ENCODE measurements at places on chromosomes 7 and 10. TPM values are rescaled to one million over a fixed set of nuclear protein-coding genes. Genes with fewer than 3 reads are reported as not detected.
A peak's percentile ranks its signal among the peaks of the same experiment; 100 is the strongest.

UNCX gene
- not detected for polyA plus RNA-seq

NUTM2A gene
- polyA plus RNA-seq: not detected

OPN1SW gene
- not detected for polyA plus RNA-seq

PALD1 gene
- polyA plus RNA-seq: 2.2 TPM

TRPV5 gene
- polyA plus RNA-seq: not detected

DNA sequence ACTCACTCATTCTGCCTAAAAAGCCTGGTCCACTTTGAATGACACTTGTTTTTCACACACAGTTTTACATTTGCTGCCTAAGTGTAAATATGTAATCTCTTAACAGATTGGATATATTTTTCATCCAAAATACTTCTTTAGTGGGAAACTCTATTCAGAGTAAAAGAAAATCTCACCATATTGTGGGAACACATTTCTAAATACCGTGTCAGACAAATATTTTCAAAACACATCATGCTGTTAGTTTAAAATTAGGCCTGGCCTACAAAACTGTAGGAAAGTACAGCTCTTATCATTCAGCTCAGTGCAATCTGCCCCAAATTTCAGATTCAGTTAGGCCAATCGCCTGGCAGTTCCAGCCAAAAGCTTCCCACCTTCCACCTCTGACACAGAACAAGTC is 849.8 kb downstream of the NXPH1 start:
- no peak for DNase-seq

- DNase-seq: no peak
These were observed 509.6 kb upstream of the POM121L12 start for GRCh38 chr7:52525772-52526341.

DNA sequence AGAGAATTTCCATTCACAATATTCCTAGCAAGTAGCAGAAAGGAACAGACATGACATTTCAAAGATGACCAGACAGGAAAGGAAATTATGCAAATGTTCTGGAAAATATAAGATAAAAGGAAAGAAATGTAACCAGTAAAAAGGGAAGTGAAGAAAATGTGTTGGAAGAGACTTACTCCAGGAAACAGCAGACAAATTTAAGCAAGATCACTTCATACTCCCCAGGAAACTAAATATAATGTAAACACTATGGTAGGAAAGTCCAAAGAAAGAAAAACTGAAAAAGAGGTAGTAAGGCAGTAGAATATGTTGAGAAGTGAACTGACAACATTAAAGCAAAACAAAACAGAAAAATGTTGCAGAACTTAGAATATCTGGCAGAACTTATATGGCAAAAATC is 6.4 kb upstream of the ST8SIA6 start:
- no peak for DNase-seq

- no peak for DNase-seq
These were observed 118.2 kb upstream of the FAM133B start for GRCh38 chr7:92708111-92709042.

GRCh38 chr10:44300666-44301649 is 83.9 kb downstream of the CXCL12 start:
- no peak for DNase-seq

DNA sequence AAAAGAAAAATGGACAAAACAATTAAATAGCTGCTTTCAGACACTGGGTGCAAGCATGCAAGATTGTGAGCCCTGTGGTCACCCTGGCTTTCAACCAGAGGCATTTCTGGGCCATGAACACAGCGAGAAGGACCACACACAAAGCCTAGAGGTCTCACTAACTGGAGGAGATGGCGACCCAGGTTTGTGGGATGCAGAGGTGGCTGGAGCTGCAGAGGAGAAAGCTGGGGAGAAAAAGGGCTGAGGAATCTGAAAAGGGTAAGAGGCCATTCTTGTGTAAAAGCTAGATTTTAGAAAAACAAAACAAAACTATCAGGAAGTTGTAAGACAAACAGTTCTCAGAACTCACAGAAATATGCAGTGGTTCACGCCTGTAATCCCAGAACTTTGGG is 30.1 kb upstream of the PTPRN2 start:
- DNase-seq: no peak

GRCh38 chr10:65413001-65413400 is 1512.8 kb upstream of the LRRTM3 start:
- DNase-seq: no peak

DNA sequence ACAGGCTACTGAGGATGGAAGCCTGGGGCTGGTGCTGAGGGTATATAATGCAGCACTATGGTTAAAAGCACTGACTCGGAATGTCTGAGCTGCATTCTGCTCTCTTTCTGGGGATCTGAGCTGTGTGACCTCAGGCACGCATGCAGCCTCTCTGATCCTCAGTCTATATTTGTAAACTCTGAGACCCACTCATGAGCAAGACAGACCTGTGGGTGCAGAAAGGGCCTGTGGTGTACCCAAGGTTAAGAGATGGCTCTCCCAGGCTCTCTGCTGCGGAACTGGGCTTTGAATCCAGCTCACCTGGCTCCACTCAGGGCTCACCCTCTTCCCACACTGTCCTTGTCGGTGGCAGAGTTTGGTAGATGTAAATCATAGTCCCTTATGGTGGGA is 89.9 kb downstream of the CHST15 start:
- DNase-seq: no peak

GRCh38 chr7:131342864-131343442 is 15.3 kb downstream of the MKLN1 start:
- DNase-seq: no peak

GRCh38 chr7:66142334-66142733 is 27.7 kb downstream of the CRCP start:
- no peak for DNase-seq

DNA sequence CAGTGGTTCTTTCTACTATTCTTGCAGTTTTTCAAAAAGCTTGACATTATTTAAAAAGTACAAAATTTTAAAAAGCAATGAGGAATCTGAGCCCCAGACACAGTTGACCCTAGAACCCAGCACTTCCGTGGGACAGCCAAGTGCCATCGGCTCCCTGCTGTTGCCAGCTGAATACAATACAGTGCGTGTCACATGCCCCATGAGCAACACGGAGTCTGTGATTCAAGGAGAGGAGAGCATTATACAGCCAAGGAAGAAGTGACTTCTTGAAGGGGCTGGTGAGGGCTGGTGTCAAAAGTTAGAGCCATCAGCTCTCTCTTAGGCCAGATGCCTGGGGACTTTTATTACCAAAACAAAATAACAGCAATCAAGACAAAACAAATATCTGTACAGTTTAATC is 123.0 kb upstream of the FGFR2 start:
- DNase-seq: no peak

GRCh38 chr10:90865401-90865800 is 6.4 kb upstream of the RPP30 start:
- no peak for DNase-seq

DNA sequence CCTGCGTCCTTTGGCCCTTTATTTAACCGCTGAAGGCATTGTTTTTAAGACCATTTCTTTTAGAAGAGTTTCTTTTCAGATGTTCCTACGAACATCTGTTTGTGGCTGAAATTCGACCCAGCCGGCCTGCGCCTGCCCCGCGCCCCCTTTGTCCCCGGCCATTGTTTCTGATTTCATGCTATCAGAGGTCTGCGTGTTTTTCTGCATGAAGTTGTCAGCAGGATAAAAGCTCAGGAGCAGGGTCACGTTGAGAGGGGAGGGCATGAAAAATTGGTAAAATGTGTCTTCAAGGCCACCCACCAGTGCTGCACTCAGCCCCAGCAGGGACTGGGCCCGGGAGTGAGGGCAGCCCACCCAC is 43.1 kb downstream of the NKX6-2 start:
- no peak for DNase-seq

DNA sequence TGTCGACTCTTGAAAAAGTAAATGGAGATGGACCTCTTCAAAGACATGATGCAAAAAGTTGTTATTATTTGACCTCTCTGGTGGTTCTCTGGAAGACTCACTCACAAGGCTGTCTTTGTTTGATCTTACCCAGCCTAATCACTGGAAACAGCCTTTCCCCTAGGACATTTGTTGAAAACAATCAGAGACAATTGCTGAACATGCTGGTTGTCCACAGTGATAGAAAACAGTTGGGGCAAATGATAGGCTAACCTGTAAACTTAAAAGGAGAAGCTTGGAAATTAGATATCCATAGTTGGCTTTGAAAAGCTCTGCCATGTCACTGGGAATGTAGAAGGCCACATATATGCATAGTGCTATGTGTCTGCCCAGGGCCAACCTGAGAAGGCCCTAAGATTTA is 22.9 kb upstream of the TES start:
- no peak for DNase-seq

DNA sequence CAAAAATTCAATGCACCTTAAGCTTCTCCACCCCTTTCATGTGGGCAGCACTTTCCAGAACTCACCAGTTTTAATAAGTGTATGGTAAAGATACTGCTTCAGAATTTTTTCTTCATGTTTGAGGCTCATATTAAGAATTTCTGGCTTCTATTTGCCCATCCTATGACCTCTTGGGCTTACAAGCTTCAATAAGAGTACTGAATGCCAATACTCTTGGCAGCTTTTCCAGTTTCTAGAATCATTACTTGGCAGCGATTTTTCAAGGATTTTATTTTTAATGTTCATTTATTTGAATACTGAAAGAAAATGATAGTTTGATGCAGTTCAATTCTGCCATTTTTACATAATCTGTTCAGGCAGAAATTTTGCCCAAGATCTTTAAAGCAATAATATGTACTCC is 242.1 kb upstream of the KCND2 start:
- DNase-seq: no peak

GRCh38 chr10:101062232-101063049 is 652 bp downstream of the KAZALD1 start:
- DNase-seq: peak; percentile 56

GRCh38 chr7:32075612-32076011 is 5.4 kb upstream of the PDE1C start:
- no peak for DNase-seq

DNA sequence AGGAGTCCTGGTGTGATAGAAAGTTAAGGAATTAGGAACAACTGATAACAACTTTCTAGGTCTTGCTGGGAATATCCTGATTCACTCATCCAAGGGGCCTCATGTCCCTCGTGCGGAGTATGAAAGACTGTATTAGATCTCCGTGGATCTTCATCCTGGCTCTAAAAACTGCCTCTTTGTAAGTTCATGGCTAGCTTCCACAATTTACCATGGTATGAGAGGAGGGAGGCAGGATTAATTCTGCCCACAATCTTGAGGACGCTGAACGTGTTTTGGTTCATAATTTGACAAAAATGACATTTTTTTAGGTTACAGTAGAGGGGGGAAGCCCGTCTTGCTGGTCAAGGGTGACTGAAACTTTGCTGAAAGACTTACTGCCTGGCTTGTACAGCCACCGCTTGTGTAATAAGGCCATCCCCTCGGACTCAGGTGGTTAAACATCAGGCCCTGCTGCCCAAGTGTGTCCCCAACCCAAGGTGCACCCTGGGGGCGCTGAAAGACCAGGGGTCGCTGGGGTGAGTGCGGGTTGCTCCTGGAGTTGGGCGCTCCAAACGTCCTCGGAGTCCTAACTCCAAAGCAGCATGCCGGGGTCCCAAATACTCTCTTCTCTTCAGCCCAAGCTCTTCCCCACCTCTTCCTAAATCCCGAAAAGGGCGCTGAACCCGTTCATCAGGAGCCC is 733 bp downstream of the HIBADH start:
- DNase-seq: peak; percentile 26

DNA sequence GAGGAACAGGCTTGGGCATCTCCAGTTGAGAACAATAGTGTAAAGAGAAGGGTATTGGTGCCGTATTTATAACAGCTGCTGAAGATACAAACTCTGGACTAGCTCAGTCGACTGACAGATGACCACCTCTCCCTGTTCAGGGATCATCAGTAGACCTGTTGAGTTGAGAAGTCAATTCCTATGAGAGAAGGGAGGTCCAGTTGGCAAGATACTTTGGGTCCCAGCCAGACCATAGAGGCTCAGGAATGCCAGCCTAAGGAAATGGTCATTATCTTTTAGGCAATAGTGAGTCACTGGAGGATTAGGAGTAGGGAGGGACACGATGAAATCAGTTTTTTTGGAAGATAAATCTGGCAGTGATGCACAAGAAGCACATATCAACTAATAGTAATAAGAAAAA is 202.9 kb downstream of the TRIL start:
- no peak for DNase-seq
